Stimulated activated CD8-positive, alpha-beta memory T cell treated with anti-CD3 and anti-CD28 coated beads, Interleukin-4, amount 100 ng/mL, for 1 hour (primary cell): ENCODE measurements at places on chromosomes 16 and 17.

GRCh38 chr17:10741416-10742135 lies 11.8 kb upstream of the TMEM220 start:
- no peak for DNase-seq

DNA sequence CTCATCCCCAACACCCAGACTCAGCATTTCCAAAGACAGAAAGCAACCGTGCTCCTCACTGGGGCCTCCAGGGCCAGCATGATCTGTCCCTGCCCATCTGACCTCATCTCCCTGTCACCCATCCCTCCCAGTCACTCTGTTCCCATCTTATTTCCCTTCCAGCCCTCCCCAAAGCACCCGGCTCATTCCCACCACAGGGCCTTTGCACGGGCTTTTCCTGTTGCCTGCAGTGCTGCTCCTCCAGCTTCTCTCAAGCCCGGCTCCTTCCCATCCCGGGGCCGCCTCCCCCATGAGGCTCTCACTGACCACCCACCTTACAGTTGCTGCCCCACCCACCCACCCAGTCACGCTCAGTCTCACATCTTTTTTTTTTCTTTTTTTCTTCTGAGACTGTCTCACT lies 54.8 kb downstream of the RMI2 start:
- DNase-seq, result no peak

DNA sequence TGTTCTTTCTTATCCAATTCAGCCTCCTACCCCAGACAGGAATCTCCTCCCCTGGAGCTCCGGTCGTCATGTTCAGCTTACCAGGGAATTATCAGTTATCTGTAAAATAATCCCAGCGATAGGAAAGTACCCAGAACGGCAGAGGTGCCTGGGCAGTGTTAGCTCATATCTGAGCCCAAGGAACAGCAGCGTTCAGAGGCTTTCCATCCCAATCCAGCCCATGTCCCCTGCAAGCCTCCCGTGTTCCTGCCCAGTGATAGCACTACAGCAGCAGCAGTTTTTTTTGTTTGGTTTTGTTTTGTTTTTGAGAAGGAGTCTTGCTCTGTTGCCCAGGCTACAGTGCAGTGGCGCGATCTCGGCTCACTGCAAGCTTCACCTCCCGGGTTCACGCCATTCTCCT lies 158.2 kb downstream of the CMIP start:
- DNase-seq, result no peak

DNA sequence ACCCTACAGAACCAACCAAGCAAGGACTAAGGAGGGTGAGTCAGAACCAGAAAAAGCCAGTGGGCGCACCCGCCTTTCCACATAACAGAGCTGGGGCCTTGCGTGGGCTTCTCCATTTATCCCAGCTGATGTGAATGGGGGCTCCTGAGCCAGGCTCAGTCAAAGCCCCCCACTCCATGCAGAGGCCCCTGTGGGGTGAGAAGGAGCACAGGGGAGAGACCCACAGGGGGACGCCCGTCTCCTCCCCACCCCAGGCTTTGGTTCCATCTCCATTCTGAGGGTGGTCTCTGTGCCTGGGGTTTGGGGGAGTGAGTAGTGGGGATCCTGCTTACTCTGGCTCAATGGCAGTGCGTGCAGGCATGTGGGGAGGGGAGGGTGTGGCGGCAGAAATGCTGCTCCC lies 210.1 kb upstream of the TNRC6C start:
- no peak for DNase-seq

DNA sequence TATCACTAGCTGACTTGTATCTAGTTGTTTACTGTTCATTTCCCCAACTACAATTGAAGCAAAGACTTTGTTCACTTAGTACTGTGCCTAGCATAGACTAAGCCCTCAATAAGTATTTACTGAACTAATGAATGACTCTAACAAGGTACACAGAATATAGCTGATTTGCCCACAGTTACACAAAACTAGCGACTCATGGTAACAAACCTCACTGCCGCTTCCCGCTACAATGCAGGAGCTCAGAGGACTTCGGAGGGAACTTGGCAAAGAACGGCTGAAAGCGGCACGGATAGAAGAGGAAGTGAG lies 524 bp downstream of the EFTUD2 start:
- DNase-seq, result no peak

DNA sequence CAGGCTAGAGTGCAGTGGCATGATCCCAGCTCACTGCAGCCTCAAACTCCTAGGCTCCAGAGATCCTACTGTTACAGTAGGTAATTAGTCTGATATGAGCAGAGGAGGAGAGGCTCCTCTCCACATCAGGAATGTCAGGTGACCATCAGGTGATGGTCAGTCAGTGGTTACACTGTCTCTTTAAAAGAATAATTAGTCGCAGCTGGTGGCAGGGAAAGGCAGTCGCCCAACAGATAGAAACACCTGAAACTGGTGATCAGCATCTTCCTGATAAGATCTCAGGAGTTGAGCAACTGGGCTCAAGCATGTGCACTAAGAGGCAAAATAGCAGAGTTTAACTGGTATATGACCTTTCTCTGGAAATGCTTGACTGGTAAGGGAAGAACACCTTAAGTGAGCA lies 21.5 kb upstream of the ABCA5 start:
- DNase-seq, result no peak

DNA sequence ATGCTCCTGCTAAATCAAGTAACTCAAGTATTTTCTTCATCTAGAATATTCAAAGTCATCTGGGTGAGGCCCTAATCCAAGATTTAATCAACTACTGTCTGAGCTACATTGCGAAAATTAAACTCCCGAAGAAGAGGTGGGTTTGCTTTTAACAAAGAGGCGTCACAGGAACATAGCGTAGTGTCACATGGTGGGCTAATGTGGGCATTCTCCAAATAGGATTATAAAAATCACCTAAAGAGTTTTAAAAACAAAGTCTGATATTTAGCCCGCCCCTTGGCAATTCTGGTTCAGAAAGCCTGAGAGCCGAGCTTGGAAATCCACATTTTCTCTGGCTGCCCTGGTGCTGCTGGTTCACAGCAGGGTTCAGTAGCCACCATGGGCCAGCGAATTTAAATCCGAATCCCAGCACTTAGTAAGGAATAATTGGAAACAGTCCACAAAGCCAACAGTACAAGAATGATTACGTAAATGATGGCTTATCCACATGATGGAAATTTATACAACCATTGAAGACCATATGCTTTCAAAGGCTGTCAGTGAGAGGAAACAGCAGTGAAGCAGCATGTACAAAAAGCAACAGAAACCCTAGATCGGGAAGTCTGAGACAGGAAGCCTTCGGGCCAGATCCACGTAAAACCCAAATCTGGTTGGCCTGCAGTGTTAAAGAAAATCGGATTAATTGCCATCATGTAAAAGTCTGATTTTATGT lies 8.8 kb downstream of the PMM2 start:
- DNase-seq, result no peak

GRCh38 chr17:57541472-57542394 lies 203.4 kb downstream of the CCDC182 start:
- DNase-seq, result no peak

DNA sequence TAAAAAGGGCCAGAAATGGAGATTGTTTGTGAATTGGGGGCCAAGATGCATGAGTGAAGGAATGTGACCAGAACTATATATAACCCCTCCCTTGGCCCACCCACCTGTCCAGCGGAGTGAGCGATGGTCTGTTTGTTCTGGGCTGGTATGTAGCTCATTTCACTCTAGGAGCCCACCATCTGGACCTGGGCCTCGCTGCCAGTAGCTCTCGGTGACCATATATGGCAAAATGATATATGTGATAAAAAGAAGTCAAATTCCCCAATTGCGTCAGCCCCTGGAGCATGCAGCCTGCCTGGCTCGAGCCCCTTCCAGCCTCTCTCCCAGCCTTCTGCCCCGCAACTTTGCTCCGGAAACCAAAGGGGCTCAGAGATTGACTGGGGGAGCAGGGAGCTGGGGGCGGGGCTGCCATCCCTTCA lies 47.3 kb downstream of the CCDC42 start:
- DNase-seq, result no peak

DNA sequence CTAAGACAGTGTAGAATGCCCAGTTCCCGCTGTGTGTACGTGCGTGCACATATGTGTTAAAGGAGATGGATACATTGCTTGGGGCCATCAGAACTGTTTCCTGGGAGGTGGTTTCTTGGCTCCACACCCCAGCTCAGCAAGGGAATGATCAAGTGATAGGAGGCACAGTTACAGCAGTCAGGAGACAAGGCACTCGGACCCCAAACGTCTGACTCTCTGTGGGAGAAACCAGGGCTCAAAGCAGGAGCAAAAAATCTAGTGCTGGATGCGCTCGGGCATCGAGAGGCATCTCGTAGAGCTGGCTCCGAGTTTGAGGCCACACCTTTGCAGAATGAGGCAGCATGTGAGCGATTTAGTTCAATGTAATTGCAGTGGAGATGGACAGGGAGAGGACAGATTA lies 71.9 kb downstream of the RBBP6 start:
- no peak for DNase-seq

DNA sequence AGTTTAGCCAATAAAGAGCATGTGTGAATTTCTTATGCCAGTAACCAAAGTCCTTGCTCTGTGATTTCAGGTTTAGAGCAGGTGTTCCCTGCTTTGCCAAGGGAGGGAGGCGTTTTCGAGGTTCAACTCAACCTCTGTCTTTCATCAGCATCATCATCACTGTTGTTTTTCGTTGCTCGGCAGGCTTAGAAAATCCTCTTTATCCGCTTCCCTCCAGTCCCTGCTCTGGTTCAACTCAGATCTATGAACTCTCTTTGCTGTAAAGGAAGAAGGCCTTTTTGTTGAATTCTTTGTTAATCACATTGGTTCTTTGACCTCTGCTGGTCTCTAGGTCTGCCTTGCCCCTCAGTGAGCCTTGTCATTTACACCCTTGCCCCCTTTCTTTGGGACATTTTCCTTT lies 243.9 kb upstream of the RBFOX1 start:
- DNase-seq, result no peak

GRCh38 chr16:25713785-25714570 lies 22.2 kb downstream of the HS3ST4 start:
- no peak for DNase-seq
